ENCODE measurements at places on chromosomes 13 and 19.

- no peak for DNase-seq
Observed at GRCh38 chr13:21739771-21740170, 68.9 kb downstream of the FGF9 start.

DNA sequence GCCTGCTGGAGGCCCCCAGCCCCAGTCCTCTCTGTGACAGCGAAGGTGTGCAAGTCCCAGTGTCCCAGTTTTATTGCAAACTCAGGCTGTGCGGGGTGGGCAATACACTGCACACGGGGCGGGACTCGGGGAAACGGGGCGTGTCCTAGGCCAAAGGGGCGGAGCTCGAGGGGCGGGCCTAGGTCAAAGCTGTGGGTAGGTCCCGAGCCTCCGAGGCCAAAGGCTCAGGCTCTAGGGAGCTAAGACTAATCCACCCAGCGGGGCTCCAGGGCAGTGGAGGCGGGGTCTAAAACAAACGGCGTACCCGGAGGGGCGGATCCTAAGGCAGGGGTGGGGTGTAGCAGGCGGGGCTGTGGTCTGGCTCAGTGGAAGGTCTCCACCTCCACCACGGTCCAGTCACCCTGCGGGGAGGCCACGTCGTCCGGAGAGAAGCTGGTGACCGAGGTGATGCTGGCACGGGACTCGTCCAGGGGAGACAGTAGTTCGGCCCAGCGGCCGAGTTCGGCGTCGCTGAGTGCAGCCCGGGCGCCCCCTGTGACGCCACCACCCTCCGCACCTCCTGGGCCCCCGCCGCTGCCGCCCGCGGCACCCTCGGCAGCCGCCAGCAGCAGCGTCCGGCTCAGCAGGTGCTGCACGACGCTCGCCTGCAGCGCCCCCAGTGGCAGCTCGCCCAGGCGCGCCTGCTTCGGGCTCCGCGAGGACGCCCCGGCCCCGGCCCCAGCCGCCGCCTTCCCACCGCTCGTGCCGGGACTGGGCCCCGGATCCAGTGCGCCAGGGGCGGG is 5.3 kb downstream of the PRR36 start:
- DNase-seq = peak; percentile 68

- DNase-seq = no peak
Observed at GRCh38 chr19:45887200-45887710, 1.3 kb upstream of the IRF2BP1 start.

DNA sequence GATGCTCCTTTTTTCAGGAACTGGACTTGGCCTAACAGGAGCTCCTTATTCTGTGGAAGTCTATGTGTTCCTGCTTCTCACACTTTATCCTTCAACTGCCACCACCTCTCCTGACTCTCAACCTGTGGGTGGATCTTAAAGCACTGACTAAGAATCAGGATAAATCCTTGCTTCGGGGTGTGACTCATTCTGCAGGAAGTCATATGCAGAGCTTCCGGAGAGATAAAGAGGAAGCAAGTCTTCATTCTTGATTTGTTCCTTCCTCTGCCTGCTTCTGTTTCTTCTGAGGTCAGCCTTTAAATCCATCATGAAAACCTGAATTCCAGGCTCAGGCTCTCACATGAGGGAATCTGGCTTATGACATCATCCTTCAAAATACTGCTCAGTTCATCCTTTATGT is 137.1 kb upstream of the ATXN8OS start:
- DNase-seq = no peak

GRCh38 chr13:42405665-42406390 is 133.9 kb downstream of the AKAP11 start:
- DNase-seq = peak; percentile 58

Data from stimulated activated CD4-positive, alpha-beta T cell treated with anti-CD3 and anti-CD28 coated beads, TNF-alpha, amount 100 ng/mL, for 48 hours (primary cell).